DMS79 treated with DMSO at 0.1 percent for 48 hours (cell line): ENCODE measurements at places on chromosomes 1 and 21.

- DNase-seq, result no peak
Measured at GRCh38 chr1:239763850-239764249, 327.8 kb upstream of the FMN2 start.

GRCh38 chr1:164369698-164370365, 189.2 kb upstream of the PBX1 start:
- no peak for DNase-seq

DNA sequence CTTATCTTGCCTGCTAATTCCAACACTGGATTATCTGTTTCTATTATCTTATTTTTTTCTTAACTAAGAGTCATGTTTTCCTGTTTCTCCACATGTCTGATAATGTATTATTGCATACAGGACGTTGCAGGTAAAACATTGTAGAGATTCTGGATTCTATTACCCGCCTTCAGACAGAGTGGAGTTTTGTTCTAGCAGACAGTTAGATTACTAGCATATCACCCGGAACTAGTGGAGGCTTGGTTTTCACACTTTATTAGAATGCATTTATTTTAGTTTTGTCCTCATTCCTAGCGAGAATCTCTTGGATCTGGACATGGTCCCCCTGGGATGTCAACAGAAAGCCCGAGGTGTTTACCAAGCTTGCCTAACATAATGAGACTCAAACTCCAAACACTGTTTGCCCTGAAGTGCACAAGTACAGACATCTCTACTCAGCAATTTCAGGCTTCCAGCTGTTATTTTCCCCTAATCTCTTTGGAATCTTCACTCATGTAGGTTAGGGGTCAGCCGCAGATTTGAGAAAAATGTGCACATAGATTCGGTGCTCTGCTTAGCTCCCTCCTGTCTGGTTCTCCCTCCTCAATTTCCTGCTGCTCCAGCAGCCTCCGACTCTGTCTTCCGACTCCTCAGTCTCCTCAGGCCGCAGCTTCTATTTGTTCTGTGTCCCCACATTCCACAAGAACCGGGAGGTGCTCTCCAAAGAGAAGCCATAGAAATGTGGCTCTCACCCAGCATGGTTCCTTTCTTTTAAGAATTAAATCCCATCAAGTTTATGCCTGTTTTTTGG, 36.8 kb upstream of the PTPRF start:
- no peak for DNase-seq

DNA sequence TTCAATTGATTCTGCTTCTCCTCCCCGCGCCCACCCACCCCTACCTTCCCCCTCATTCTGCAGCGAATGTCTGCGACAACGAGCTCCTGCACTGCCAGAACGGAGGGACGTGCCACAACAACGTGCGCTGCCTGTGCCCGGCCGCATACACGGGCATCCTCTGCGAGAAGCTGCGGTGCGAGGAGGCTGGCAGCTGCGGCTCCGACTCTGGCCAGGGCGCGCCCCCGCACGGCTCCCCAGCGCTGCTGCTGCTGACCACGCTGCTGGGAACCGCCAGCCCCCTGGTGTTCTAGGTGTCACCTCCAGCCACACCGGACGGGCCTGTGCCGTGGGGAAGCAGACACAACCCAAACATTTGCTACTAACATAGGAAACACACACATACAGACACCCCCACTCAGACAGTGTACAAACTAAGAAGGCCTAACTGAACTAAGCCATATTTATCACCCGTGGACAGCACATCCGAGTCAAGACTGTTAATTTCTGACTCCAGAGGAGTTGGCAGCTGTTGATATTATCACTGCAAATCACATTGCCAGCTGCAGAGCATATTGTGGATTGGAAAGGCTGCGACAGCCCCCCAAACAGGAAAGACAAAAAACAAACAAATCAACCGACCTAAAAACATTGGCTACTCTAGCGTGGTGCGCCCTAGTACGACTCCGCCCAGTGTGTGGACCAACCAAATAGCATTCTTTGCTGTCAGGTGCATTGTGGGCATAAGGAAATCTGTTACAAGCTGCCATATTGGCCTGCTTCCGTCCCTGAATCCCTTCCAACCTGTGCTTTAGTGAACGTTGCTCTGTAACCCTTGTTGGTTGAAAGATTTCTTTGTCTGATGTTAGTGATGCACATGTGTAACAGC, 339.9 kb downstream of the NTNG1 start:
- no peak for DNase-seq

DNA sequence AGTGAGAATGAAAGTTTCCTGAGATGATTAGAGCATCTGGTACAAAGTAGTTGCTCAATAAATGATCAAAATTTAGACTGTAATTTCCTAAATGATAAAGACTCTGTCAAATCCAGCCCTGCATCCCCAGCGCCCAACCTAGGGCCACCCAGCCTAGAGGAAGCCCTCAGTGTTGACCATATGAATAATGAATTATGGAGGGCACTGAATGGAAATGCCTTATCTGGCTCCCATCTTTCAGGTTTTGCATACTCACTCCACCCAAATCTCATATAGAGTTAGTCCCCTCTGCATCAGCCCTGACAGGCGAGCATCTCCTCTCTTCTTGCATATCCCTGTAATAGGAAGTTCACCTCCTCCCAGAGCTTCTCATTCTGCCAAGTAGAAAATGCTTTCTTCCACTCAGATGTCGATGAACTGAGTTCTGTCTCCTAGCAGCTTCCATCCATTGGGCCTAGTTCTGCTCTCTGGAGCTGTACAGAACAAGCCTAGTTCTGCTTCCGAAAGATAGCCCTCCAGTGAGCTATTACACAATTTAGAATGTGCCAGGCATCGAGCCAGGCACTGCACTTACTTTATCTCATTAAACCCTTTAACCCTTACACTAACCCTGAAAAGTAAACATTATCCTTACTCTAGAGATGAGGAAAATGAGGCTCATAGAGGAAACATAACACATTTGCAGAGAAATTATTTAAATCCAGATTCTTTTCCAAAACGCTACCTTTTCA, 20.9 kb downstream of the COA7 start:
- DNase-seq, result no peak

DNA sequence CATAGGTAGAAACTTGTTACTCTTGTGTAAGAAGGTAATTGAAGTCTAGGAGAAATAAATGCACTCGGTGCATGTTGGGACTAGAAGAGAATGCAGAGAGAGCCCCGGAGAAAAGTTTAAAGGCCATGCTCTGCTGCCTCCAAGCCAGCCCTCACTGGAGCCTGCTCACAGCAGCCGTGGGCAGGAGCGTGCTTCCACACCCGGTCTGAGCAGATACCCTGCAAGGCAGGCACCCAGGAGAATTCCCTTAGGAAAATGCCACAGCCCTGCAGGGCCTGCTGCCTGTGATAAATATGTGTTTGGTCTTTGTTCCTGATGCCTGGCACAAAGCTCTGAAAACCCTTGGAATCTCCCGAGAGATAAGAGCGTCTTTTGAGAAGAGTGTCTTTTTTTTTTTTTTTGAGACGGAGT, 22.8 kb downstream of the C2CD2 start:
- no peak for DNase-seq
